ENCODE measurements at places on chromosomes 4 and X.

- DNase-seq: peak; percentile 32
Observed at GRCh38 chr4:186151499-186151898, 39.9 kb upstream of the CYP4V2 start.

DNA sequence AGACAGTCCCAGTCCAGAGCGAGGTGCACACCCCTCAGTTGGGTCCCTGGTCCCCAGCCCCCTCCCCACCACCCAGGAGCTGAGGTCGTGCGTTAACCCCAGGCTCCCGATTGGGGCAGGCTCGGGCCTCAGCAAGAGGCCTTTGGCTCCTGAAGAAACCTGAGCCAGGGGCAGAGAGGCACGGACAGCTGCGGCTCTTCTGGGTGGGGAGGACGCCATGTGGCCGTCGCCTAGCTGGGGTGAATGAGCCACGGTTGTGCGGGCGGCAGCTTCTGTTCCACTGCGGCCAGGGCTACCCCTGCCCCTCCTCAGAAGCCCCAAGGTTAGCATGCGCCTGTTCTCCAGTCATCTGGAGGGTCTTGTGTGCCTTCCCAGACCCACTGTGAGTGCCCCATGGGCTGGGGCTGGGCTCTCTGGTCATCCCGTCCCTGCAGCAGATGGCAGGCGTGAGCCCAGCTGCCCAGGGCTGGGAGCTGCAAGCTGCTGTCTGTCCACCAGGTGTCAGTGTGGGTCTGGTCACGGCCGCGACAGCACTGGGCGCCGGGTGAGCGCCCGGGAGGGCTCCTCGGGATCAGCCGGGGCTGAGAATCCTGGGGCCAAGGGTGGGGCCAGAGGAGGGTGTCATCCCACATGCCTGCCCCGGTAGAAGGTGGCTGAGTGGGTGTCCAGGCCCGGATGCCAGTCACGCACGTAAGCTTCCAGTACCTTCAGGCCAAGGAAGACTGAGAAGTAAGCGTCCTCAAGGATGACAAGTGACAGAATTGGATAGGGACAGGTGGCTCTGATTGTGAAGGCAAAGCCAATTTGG lies 21.9 kb downstream of the ATP2B3 start:
- DNase-seq: peak; percentile 82

- no peak for DNase-seq
Observed at GRCh38 chr4:84892950-84893349, 73.5 kb downstream of the WDFY3 start.

DNA sequence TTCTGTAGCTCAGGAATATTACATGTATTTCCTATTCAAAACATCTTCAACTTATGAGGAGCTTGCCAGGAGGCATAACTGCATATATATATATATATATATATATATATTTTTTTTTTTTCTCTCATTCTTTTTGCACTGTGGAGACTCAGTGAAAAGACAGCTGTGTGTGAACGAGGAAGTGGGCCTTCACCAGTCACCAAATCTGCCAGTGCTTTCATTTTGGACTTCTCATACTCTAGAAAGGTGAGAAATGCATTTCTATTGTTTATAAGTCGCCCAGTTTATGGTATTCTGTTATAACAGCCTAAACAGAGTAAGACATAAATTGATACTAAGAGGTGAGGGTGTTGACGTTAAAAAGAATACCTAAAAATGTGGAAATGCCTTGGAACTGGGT lies 710.6 kb downstream of the TRAM1L1 start:
- no peak for DNase-seq

GRCh38 chr4:169557061-169557636 lies 55.2 kb downstream of the NEK1 start:
- no peak for DNase-seq

- DNase-seq: no peak
Observed at GRCh38 chr4:2254665-2255500, 7.0 kb downstream of the MXD4 start.

DNA sequence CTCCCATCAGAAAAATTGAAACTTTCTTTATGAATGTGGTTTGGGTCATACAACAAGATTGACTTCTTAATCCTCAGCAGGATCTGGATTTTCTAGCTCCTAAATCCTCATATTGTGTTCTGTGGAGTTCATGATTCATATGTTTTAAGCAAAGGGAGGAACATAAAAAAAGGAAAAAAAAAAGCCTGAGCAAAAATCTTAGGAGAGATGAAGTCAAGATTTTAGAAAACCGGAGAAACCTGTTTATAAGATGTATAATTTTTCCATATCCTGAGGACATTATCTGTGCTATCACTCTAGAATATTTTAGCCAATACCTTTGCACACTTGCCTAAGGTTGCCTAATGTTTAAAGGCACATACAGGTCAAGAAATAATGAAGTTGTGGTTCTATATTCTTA lies 7.0 kb upstream of the EREG start:
- DNase-seq: no peak

GRCh38 chr4:67371615-67372014 lies 173.7 kb downstream of the CENPC start:
- no peak for DNase-seq

GRCh38 chr4:122873146-122873545 lies 46.5 kb downstream of the FGF2 start:
- DNase-seq: no peak

DNA sequence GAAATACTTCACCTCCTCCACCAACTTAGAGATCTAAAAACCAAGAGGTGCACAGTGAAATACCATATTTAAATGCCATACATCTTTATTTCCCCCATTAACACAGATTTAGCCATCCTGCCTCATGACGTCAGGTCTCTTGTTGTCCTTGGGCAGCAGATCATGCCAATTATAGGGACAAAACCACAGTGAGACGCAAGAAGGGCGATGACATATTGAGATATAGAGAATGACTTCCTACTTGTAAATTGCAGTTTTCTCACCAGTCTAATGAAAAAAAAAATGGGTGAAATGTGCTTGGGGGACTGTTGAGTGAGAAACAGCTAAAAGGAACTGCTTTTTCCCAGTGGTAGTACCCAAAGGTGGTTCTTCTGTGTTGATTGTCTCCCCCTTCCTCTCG lies 24.3 kb downstream of the RS1 start:
- no peak for DNase-seq

Measured in ecto neural progenitor cell (in vitro differentiated cells).